ENCODE measurements at places on chromosomes 7 and 10. TPM values are rescaled to one million over a fixed set of nuclear protein-coding genes. Genes with fewer than 3 reads are reported as not detected.

- no peak overlapping the region for H3K4me3 ChIP-seq
- peaks cover 13% of the 10 kb centered on the region for H3K27me3 ChIP-seq
- H3K36me3 ChIP-seq = peaks cover 4% of the 10 kb centered on the region
- H3K27ac ChIP-seq = no peak overlapping the region
- no peak for DNase-seq
- H3K4me1 ChIP-seq = peaks cover 33% of the 10 kb centered on the region
Observed at GRCh38 chr7:44394112-44394447, 68.7 kb upstream of the CAMK2B start.

GRCh38 chr10:125979976-125980375, 83.6 kb downstream of the FANK1 start:
- no peak overlapping the region for H3K27ac ChIP-seq
- no peak for DNase-seq
- peaks cover 12% of the 10 kb centered on the region for H3K4me1 ChIP-seq
- no peaks in the 10 kb centered on the region for H3K36me3 ChIP-seq
- no peaks in the 10 kb centered on the region for H3K27me3 ChIP-seq
- no peak overlapping the region for H3K4me3 ChIP-seq

Gene PRDX3
- 103 TPM for total RNA-seq

Gene GIMAP2
- total RNA-seq = not detected

Gene MOGAT3
- total RNA-seq = not detected
